ENCODE measurements at places on chromosomes 12 and 14.

- no peak for DNase-seq
Observed at GRCh38 chr12:65903691-65904383, 79.6 kb downstream of the HMGA2 start.

GRCh38 chr14:105299654-105300541, 903 bp downstream of the BRF1 start:
- peak; percentile 33 for DNase-seq

- DNase-seq, result no peak
Observed at GRCh38 chr12:63668028-63668799, at the start of gene DPY19L2. TSS of gene DPY19L2 (minus strand) at chr12:63668493. CDS start at chr12:63668393, 100 bp downstream.

GRCh38 chr14:68426661-68427549, 366.0 kb downstream of the ZFP36L1 start:
- DNase-seq, result peak; percentile 40

DNA sequence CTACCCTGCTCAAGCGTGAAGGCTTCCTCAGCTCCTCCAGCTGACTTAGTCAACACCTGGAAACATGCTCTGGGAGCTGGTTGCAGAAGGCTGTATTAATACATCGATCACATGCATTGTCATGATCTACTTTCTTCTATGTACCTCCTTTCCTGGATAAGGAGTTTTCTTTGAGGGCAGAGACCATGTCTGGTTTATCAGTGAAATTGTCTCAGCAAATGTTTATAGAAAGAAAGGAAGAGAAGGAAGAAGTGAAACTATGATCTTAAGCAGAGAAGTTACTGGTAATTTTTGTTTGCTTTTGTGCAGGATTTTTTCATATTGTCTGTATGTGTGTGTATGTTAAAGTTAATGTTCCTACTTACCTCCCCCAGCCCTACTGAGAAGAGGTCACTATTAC, 4.5 kb downstream of the DYRK4 start:
- DNase-seq, result no peak

GRCh38 chr14:68331426-68331825, 461.4 kb downstream of the ZFP36L1 start:
- no peak for DNase-seq

Data from RKO (cell line).